ENCODE measurements at places on chromosomes 5 and 9. TPM values are rescaled to one million over a fixed set of nuclear protein-coding genes. Genes with fewer than 3 reads are reported as not detected.

NINJ1 gene
- total RNA-seq, result 144 TPM

CCL19 gene
- not detected for total RNA-seq

SIT1 gene
- total RNA-seq, result 76.9 TPM

PCDHB13 gene
- not detected for total RNA-seq

F2RL1 gene
- 1.6 TPM for total RNA-seq

GRCh38 chr9:116471093-116471906, 215.8 kb upstream of the TRIM32 start:
- no peak for DNase-seq
- no peaks in the 10 kb centered on the region for H3K36me3 ChIP-seq
- H3K4me1 ChIP-seq, result no peaks in the 10 kb centered on the region
- no peak overlapping the region for H3K27ac ChIP-seq
- no peaks in the 10 kb centered on the region for H3K27me3 ChIP-seq

- H3K36me3 ChIP-seq, result no peaks in the 10 kb centered on the region
- DNase-seq, result no peak
- no peak overlapping the region for H3K4me3 ChIP-seq
- H3K4me1 ChIP-seq, result peaks cover 20% of the 10 kb centered on the region
Measured at GRCh38 chr5:132079619-132080018, 6.0 kb downstream of the CSF2 start.

- H3K4me1 ChIP-seq, result no peaks in the 10 kb centered on the region
- H3K27me3 ChIP-seq, result no peaks in the 10 kb centered on the region
- no peak overlapping the region for H3K27ac ChIP-seq
- H3K4me3 ChIP-seq, result no peak overlapping the region
Measured at GRCh38 chr5:141772281-141772680, 90.3 kb upstream of the ARAP3 start.

GRCh38 chr5:140565780-140566095, 1.1 kb downstream of the SLC35A4 start:
- DNase-seq, result no peak
- H3K4me1 ChIP-seq, result peaks cover 38% of the 10 kb centered on the region
- no peaks in the 10 kb centered on the region for H3K27me3 ChIP-seq
- peak overlapping the region; percentile 95 for H3K4me3 ChIP-seq

DNA sequence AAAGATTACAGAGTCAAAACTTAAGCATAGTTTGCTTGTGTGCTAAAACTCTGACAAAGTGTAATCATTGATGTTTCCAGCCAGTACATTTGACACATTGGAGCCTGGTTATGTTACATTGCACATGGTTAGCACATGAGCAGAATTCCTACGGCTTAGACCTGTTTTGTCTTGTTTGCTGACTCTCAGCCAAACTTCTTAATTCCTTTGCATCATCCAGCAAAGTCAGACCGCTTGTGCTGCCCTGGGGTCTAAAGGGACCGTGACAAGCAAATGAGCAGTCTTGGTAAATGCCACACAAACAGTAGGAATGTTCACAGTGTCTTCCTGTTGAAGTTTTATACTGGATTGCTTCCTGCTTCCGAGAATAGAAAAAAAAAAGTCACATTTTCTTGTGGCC, 72.0 kb upstream of the ENTREP1 start:
- no peak overlapping the region for H3K4me3 ChIP-seq
- no peak overlapping the region for H3K27ac ChIP-seq
- H3K4me1 ChIP-seq, result no peaks in the 10 kb centered on the region
- H3K27me3 ChIP-seq, result no peaks in the 10 kb centered on the region

DNA sequence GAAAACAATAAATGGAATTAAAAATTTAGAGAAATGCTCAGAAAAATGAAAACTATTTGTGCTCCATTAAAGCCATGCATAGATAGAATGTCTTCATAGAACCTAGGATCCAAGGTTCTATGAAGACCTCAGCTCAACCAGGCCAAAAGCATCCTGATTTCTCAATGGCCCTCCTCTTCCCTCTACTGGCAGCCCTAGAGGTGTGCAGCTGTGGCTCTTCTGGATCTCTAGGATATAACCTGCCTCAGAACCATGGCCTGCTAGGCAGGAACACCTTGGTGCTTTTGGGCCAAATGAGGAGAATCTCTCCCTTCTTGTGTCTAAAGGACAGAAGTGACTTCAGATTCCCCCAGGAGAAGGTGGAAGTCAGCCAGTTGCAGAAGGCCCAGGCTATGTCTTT, 15.1 kb downstream of the IFNA1 start:
- no peaks in the 10 kb centered on the region for H3K4me1 ChIP-seq
- peaks cover 3% of the 10 kb centered on the region for H3K27me3 ChIP-seq
- DNase-seq, result peak; percentile 36
- H3K4me3 ChIP-seq, result no peak overlapping the region
- H3K27ac ChIP-seq, result no peak overlapping the region
- H3K36me3 ChIP-seq, result no peaks in the 10 kb centered on the region

- H3K27ac ChIP-seq, result no peak overlapping the region
- H3K4me3 ChIP-seq, result no peak overlapping the region
- no peaks in the 10 kb centered on the region for H3K4me1 ChIP-seq
- no peaks in the 10 kb centered on the region for H3K27me3 ChIP-seq
- H3K36me3 ChIP-seq, result no peaks in the 10 kb centered on the region
- no peak for DNase-seq
Measured at GRCh38 chr9:11269036-11269435, 656.2 kb upstream of the PTPRD start.

- no peak overlapping the region for H3K4me3 ChIP-seq
- H3K4me1 ChIP-seq, result no peaks in the 10 kb centered on the region
- DNase-seq, result no peak
- H3K27me3 ChIP-seq, result no peaks in the 10 kb centered on the region
- no peak overlapping the region for H3K27ac ChIP-seq
- H3K36me3 ChIP-seq, result no peaks in the 10 kb centered on the region
Measured at GRCh38 chr5:57770039-57770438, 287.4 kb upstream of the ACTBL2 start.

DNA sequence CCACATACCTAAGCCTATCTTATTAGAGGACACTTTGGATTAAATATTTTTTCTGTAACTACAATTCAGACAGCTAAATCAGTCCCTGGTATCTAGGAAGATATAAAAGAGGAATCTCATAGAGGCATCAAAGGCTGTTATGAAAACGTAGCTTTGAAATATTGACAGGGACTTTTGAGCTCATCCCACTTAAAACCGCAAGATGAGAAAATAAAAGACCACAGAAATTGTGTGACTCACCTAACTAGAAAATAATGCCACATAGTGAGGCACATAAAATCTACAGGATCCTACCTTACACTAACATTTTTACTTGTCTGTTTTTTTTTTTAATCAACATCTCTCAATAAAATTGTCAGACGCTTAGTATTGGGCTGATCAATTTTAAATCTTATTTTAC, 686.5 kb upstream of the COX7C start:
- no peaks in the 10 kb centered on the region for H3K36me3 ChIP-seq
- H3K27ac ChIP-seq, result no peak overlapping the region
- H3K27me3 ChIP-seq, result no peaks in the 10 kb centered on the region
- H3K4me1 ChIP-seq, result no peaks in the 10 kb centered on the region
- no peak overlapping the region for H3K4me3 ChIP-seq

GRCh38 chr5:168390491-168390890, 95.8 kb upstream of the RARS1 start:
- H3K27ac ChIP-seq, result no peak overlapping the region
- no peak overlapping the region for H3K4me3 ChIP-seq
- no peaks in the 10 kb centered on the region for H3K27me3 ChIP-seq
- DNase-seq, result no peak
- H3K36me3 ChIP-seq, result no peaks in the 10 kb centered on the region

GRCh38 chr5:1746371-1747078, 53.1 kb downstream of the MRPL36 start:
- H3K27ac ChIP-seq, result no peak overlapping the region
- H3K27me3 ChIP-seq, result peaks cover 5% of the 10 kb centered on the region
- no peaks in the 10 kb centered on the region for H3K4me1 ChIP-seq
- no peak for DNase-seq
- H3K36me3 ChIP-seq, result no peaks in the 10 kb centered on the region
- no peak overlapping the region for H3K4me3 ChIP-seq

- DNase-seq, result no peak
- peaks cover 5% of the 10 kb centered on the region for H3K36me3 ChIP-seq
- no peaks in the 10 kb centered on the region for H3K4me1 ChIP-seq
- H3K4me3 ChIP-seq, result no peak overlapping the region
- no peaks in the 10 kb centered on the region for H3K27me3 ChIP-seq
Measured at GRCh38 chr5:95889076-95889475, 66.5 kb upstream of the GLRX start.

GRCh38 chr9:76198336-76198735, 195.9 kb downstream of the RFK start:
- H3K27me3 ChIP-seq, result peaks cover 2% of the 10 kb centered on the region
- DNase-seq, result no peak
- H3K4me3 ChIP-seq, result no peak overlapping the region
- no peaks in the 10 kb centered on the region for H3K36me3 ChIP-seq

GRCh38 chr9:131330814-131331600, 41.5 kb downstream of the PLPP7 start:
- no peak for DNase-seq
- H3K27me3 ChIP-seq, result no peaks in the 10 kb centered on the region
- no peaks in the 10 kb centered on the region for H3K36me3 ChIP-seq
- no peak overlapping the region for H3K27ac ChIP-seq
- peaks cover under 1% of the 10 kb centered on the region for H3K4me1 ChIP-seq

DNA sequence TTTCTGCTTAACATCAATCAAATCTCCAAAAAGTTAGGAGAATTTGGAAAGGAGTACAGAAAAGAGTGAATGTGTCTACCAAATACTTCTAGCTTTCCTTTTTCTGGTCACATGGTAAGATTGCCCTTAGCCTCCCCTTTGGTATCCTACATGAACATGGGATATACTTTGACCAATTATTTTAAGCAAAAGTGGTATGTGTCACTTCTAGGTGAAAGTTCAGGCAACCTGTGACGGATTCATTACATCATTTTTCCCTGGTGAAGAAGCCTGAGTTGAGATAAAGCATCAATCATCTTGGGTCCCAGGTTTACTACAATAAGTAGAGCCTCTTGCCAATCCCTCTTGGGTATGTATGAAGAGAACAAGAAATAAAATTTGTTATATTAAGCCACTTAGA, 419.2 kb downstream of the PDE4D start:
- H3K27ac ChIP-seq, result no peak overlapping the region
- no peak for DNase-seq
- no peaks in the 10 kb centered on the region for H3K27me3 ChIP-seq
- no peak overlapping the region for H3K4me3 ChIP-seq
- no peaks in the 10 kb centered on the region for H3K36me3 ChIP-seq
- no peaks in the 10 kb centered on the region for H3K4me1 ChIP-seq

GRCh38 chr5:94153736-94154450, 412.5 kb upstream of the POU5F2 start:
- H3K4me1 ChIP-seq, result no peaks in the 10 kb centered on the region
- H3K4me3 ChIP-seq, result no peak overlapping the region
- no peak for DNase-seq
- no peaks in the 10 kb centered on the region for H3K27me3 ChIP-seq
- H3K36me3 ChIP-seq, result no peaks in the 10 kb centered on the region

DNA sequence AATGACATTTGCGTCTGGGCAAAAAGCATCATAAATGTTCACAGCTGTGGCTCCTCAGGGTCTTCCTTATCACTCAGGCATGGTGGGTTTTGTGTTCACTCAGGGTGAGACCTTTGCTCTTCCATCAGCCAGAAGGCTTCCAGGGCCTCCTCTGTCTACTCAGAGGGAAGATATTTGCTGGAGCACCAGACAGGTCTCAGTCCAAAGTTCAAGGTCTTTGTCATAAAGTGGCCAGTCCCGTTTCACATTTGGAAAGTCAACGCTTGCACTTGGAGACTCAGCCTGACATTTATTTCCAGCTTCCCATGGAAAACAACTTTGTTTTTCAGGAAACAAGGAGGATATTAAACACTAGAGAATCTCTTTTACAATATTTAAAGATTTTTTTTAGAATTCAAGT, 12.2 kb upstream of the CARTPT start:
- no peaks in the 10 kb centered on the region for H3K4me1 ChIP-seq
- no peak overlapping the region for H3K27ac ChIP-seq
- H3K27me3 ChIP-seq, result peaks cover 3% of the 10 kb centered on the region
- no peak overlapping the region for H3K4me3 ChIP-seq
- H3K36me3 ChIP-seq, result no peaks in the 10 kb centered on the region

- peak; percentile 76 for DNase-seq
- H3K4me3 ChIP-seq, result peak within 1 kb of the TSS; percentile 82
- peak within 1 kb of the TSS; percentile 88 for H3K27ac ChIP-seq
- peaks cover 7% of the 10 kb centered on the region for H3K36me3 ChIP-seq
- no peaks in the 10 kb centered on the region for H3K27me3 ChIP-seq
- H3K4me1 ChIP-seq, result peaks cover 38% of the 10 kb centered on the region
Measured at GRCh38 chr9:136807281-136808074, at the start of gene RABL6. RABL6 (plus strand) TSS chr9:136807948; CDS start chr9:136808197, 249 bp downstream.

DNA sequence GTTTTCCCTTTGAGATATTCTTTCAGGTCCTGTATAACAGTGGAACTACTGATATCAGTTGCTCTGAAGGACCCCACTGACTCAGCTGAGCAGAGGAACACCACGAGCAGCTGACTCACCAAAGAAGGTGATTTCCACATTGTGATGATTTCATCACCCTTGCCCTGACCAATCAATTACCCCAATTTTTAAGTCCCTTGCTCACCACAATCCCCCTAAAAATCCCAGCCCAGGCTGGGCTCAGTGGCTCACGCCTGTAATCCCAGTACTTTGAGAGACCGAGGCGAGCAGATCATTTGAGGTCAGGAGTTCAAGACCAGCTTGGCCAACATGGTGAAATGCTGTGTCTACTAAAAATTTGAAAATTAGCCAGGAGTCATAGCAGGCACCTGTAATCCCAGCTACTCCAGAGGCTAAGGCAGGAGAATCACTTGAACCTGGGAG, 125.3 kb upstream of the ABCA1 start:
- H3K4me3 ChIP-seq, result no peak overlapping the region
- no peaks in the 10 kb centered on the region for H3K27me3 ChIP-seq
- H3K27ac ChIP-seq, result no peak overlapping the region
- no peaks in the 10 kb centered on the region for H3K36me3 ChIP-seq

GRCh38 chr5:179994583-179995323, 76.8 kb downstream of the RNF130 start:
- H3K36me3 ChIP-seq, result no peaks in the 10 kb centered on the region
- no peaks in the 10 kb centered on the region for H3K4me1 ChIP-seq
- H3K27ac ChIP-seq, result no peak overlapping the region
- DNase-seq, result no peak
- no peak overlapping the region for H3K4me3 ChIP-seq
- no peaks in the 10 kb centered on the region for H3K27me3 ChIP-seq

DNA sequence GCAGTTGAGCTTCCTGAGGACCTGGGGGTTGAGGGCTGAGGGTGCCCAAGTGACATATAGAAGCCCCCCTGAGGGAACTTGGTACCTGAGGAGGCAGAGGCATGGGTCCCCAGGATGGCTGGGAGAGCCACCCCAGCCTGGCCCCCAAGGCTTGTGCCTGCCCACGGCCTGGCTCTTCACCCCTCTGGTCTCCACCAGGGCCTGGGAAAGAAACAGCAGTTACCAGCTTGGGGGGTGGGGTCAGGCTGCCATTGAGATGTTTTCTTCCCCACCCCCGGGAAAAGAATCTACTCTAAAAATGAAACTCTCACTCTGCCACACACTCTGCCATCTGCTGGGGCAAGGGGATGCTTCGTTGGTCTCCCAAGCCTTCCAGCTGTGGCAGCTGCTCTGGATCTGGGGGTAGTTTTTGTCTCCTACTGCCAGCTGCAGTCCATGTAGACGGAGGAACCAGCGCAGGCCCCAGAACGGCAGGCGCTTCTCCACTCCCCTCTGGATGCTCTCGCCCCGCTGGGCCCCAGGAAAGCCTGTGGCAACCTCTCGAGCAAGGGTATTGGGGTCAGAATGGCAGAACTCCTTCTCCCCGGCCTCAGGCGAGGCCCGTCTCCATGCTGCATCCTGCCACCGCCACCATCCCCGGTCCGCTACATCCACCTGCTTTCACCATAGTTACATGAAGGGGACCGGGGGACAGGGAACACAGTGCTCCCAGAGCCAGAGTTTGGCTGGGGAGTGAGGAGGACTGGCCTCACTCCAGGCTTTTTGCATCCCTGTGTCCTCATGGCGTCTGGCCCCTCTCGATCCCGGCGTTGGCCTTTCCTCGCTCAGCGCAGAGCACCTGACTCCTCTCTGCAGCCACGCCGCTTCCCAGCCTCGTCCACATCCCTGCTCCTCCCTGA, 123.5 kb downstream of the DAB2IP start:
- no peaks in the 10 kb centered on the region for H3K36me3 ChIP-seq
- H3K27me3 ChIP-seq, result no peaks in the 10 kb centered on the region
- DNase-seq, result no peak
